ENCODE measurements at places on chromosomes 1 and 21.

DNA sequence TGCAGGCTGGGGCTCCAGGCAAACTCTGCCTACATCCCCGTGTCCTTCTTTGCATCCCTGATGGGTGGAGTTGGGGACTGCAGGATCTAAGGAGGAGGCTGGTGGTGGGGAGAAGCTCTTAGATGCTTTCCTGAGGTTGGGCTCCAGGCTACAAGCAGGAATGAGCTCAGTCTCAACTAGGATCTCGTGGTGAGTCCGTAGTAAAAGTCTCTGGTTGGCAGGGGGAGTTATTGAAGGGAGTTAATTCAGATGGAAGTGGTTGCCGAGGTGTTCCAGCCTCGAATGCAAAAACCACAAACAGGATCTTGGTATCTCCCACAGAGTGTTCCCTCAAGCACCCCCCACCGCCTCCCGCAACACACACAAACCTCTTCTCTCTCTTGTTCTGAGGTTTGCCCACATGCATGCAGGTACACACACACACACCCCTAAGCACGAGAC lies 35.0 kb downstream of the TMCC2 start:
- no peak for DNase-seq

- no peak for DNase-seq
Measured at GRCh38 chr1:212777151-212777550, 14.4 kb downstream of the NSL1 start.

DNA sequence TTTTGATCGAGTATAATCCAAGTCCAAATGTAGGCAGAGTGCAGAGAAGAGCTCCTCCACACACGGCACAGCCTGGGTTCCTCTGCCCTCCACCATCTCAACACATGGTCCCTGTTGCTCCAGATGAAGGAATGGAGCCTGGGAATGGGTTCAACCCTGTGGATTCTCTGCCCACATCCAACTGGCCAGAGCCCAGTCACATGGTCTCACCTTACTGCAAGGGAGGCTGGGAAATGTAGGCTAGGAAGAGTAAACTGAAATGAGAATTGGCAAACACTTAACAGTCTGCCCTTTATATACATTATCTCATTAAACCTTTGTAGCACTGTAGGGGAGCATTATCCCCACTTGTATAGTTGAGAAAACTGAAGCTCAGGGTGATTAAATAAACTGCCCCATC lies 60.1 kb upstream of the RAB4A start:
- DNase-seq, result no peak

DNA sequence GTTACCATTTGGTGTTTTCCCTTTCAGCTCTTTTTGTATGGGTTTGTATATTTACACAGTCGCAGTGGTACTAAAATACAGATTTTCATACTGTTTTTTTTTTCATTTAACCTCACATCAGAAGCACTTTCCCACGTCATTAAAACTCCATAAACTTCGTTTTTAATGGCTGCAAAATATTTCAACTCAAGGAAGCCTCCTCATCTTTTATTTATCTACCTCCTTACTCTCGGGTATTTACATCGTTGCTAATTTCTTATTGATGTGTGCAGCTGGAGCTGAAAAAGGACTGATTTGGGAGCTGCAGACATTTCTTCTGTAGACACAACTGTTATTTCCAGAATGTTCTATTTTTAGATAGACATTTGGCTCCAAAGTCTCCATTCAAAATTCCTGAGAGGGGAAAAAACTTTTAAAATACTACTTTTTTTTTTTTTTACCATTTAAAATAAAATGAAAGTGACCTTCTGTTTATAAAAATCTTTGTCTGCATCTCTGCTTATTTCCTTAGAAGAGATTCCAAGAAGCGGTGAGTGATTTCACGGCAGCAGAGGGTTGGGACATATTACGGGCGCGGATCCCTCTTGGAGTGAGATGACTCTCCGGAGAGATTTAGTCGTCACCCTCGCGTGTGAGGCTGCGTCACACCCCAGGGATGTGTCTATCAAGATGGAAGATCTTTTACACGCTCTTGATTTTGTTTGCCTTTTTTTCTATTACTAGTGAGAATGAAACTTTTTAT lies 10.1 kb downstream of the RUNX3 start:
- no peak for DNase-seq

GRCh38 chr1:238673561-238673960 lies 712.8 kb upstream of the CHRM3 start:
- no peak for DNase-seq

- DNase-seq, result no peak
Measured at GRCh38 chr1:198629610-198630009, 9.2 kb upstream of the PTPRC start.

DNA sequence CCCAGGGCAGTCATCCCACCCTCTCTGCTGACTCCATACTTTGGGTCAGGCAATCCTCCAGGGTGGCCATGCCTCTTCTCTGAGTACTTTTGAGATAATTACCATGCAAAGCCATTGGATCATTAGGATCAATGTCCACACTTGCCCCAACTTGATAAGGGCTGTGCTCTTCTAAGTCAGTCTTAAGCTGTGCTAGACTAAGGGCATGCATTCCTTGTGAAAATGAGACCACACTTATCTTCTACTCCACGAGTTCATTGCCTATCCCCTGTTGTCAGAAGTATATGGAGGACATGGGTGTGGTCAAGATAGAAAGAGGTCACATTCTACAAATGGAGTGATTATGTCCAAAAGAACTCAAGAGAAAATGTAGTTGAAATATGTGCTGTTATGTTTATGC lies 18.9 kb upstream of the SSX2IP start:
- no peak for DNase-seq

DNA sequence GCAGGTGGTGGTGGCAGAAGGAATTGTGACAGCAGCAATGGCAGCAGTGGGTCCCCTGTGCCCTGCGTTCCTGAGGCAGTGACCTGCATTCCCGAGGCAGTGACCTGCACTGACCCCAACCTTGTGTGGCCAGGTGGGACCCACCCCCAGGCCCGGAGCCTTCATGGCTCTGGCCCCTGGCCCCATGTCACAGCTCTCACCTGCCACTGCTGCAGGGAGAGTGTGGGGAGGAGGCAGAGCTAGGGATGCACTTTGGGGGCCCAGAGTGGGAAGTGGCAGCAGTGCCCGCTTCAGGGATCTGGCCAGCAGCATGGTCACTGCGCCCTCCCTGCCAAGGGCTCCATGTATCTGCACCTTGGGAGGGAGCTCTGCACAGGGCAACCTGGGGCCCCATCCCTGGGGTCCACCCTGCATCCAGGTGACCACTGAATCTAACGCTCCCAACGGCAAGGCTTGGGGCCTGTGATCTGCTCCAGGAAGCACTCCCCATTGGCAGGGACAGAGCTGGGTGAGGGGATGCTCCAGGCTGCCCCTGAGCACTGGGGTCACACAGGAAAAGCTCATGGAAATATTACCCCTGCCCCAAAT lies 618.6 kb downstream of the RWDD3 start:
- DNase-seq, result no peak

- DNase-seq, result no peak
Measured at GRCh38 chr1:207983044-207983635, 72.2 kb upstream of the CD34 start.

DNA sequence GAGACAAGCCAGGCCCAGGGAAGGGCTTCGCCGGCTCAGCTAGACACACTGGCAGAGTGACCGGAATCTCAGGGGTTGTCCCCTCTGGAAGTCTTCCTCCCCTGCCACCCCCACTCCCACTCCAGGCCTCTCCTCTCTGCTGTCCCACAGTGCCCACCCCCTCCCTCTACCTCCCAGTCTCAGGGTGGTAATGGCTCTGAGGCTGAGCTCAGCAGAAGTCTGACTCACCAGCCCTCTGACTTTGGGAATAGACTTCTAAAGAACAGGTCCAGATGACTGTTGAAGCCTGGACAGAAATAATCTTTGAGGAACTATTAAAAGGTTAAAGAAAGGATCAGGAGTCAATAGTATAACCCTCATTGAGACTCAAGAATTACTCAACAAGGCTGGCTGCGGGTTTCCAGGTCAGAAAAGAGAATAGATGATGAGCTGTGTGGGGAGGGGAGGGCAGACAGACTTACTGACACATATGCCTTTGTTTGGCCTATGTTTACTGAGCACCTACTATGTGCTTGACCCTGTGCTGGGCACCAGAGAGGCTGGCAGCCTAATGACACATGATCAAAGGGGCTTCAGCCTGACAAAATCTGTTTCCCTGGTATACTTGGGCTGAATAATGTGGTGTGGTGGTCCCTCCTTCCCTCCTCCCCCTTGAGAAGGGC lies 8.2 kb downstream of the HCRTR1 start:
- no peak for DNase-seq

DNA sequence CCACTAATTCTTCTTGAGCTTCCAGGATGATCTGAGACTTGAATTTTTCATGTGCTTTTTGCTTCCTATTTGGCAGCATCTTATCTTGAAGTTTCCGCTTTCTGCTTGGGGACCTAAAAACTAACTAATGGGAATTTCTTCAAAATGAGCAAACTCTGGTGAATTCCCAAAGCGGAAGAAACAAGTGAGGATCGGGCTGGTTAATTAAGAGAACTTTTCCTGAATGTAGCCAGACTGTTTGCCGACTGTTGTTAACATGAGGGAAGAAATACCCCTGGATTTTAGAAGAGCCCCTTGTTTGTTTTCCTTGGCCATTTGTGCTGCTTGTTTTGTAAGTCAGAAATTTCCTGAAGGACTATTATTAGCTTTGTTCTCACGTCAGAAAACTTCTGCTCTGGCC lies 6.1 kb upstream of the SELE start:
- no peak for DNase-seq

- no peak for DNase-seq
Measured at GRCh38 chr1:230141021-230141648, 74.1 kb downstream of the GALNT2 start.

- DNase-seq, result no peak
Measured at GRCh38 chr1:19220080-19220846, 10.2 kb upstream of the UBR4 start.

GRCh38 chr1:31243501-31244286 lies 4.0 kb upstream of the NKAIN1 start:
- peak; percentile 53 for DNase-seq
